ENCODE measurements at places on chromosomes 13 and 19.

DNA sequence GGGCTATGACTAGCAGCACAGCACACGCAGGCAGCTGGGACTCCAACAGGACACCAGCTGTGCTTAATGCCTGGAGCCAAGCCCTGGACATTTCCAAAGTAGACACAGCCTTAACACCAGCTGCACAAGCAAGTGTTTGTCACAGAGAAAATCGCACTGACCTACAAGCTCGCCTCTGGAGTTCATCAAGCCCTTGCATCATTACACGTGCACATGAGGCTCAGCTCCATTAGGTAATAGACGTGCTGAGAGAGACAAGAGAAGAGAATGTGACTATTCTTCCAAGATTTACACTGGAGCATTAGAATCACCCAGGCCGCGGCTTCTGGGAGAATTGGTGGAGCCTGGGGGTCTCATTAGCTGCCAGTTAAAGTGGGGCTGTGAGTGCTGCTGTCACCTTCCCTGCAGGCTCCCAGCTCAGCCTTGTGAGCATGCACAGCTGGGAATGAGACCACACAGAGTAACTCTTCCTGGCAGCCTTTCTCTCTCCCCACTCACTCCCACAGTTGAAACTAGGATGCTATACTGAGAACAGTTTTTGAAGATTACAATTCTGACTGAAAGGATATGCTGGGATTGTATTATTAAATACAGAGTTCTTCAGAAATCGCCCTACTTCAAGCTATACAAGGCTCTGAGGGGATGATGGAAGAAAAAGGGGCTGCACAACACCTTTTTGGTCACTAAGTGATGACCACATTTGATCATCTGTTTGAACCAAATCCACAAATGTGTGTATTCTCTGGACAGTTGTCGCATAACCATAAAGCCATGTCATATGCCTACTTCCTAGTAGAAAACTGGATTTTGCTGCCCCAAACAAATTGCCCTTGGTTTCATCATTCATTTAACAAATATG lies 10.5 kb downstream of the STOML3 start:
- DNase-seq, result no peak

GRCh38 chr13:44415815-44416214 lies 42.2 kb downstream of the SERP2 start:
- DNase-seq, result no peak

DNA sequence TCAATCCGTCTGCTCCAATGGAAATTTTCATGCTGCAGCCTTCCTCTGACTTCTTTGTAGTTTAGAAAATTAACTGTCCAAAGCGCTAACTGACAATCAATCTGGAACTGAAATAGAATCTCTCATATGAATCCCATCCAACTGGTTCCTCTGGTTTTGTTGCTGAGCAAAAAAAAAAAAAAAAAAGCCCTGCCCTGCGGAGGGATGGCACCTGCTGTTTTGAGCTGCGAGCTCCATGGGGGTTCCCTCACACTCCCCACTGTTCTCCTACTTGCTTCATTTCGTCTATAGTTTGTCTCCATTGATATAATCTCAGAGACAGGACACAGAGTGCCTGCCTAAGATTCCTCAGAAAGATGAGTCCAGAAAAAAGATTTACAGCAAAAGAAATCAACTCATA lies 33.4 kb downstream of the FAAP24 start:
- no peak for DNase-seq

GRCh38 chr13:42728507-42729180 lies 52.7 kb upstream of the FAM216B start:
- no peak for DNase-seq

GRCh38 chr13:23905766-23906165 lies 8.5 kb upstream of the C1QTNF9B start:
- no peak for DNase-seq

- DNase-seq, result no peak
Measured at GRCh38 chr13:51328488-51328887, 11.0 kb upstream of the SERPINE3 start.

DNA sequence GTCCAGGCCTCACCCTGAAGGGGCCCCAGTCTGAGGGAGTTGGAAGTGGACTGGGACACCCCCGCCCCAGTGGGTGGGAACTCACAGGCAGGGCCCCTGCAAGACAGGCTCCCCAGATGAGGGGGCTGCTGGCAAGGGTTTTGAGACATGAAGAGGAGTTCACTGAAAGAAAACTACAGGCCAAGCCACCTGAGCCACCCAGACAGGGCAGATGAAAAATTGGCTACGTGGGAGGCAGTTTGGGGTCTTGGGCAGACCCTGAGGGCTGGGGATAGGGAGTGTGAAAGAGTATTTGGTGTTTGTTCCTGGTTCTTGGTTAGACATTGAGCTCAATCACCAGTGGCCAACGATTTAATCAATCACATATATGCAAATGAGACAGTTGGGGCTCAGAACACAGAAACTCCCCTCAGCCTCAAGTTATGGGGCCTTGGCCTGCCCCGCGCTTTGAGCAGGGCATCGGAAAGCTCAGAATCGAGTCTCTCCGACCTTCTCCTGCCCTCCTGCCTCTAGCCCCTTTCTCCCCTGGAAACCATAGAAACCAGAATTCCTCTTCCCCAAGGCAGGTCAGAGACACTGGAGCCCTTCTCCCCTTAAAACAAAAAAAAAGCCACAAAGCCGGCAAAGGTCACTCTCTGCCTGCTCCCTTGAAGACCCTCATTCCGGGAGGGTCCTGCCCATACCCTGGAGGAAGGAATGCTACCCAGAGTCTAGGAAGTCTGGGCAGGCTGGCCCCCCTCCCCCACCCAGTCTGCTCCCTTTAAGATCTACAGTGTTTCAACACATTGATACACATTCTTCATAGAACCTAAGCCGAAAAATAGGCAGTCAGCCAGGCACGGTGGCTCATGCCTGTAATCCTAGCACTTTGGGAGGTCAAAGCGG lies 1.3 kb upstream of the ISYNA1 start:
- no peak for DNase-seq

DNA sequence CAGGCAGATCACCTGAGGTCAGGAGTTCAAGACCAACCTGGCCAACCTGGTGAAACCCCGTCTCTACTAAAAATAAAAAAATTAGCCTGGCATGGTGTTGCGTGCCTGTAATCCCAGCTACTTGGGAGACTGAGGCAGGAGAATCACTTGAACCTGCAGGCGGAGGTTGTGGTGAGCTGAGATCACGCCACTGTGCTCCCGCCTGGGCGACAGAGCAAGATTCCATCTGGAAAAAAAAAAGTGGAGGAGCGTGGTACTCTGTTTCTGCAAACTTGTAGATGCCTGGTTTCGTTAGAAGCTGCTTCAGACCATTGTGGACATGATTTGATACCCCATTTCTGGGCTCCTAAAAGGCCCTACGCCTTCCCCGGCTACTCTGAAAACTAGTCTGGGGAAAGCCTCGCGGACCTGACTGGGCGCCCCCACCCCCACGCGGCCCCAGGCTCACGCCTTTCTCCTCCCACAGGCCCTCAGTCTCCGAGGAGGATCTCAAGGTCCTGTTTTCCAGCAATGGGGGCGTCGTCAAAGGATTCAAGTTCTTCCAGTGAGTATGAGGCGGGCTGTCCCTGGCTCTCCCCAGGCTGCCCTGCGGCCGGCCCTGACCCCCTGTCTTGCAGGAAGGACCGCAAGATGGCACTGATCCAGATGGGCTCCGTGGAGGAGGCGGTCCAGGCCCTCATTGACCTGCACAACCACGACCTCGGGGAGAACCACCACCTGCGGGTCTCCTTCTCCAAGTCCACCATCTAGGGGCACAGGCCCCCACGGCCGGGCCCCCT lies 11.5 kb downstream of the PLPPR3 start:
- DNase-seq, result no peak

GRCh38 chr13:41740479-41740878 lies 220.4 kb downstream of the VWA8 start:
- no peak for DNase-seq

DNA sequence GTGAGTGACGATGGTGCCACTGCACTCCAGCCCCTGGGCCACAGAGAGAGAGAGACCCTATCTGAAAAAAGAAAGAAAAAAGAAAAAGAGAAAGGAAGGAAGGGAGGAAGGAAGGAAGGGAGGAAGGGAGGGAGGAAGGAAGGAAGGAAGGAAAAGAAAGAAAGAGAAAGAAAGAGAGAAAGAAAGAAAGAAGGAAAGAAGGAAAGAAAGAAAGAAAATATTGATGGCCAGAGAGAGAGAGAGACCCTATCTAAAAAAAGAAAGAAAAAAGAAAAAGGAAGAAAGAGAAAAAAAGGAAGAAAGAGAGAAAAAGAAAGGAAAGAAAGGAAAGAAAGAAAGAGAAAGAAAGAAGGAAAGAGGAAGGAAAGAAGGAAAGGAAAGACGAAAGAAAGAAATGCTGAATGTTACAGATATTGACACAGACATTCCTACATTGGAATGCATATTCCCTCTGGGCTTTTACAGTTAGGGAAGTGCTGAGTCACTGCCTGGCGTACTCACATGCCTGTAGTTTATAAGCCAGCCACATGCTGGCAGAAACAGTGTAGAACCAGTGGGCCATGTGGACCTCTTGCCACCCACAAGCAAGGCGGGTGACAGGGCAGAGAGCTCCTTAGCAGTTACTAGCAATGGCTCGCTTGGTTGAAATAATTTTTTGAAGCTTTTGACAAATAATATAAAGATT lies 34.6 kb upstream of the SLC46A3 start:
- no peak for DNase-seq

GRCh38 chr13:91567485-91568207 lies 169.2 kb downstream of the GPC5 start:
- no peak for DNase-seq

GRCh38 chr19:12946731-12947496 lies 1.3 kb downstream of the RAD23A start:
- DNase-seq, result no peak

GRCh38 chr19:41367848-41368301 lies 3.9 kb upstream of the B9D2 start:
- no peak for DNase-seq
